Stimulated activated effector memory CD8-positive, alpha-beta T cell treated with anti-CD3 and anti-CD28 coated beads, Interleukin-12 subunit alpha, Interleukin-12 subunit beta, amount 100 ng/mL, for 72 hours (primary cell): ENCODE measurements at places on chromosomes 1 and 21.
A peak's percentile ranks its signal among the peaks of the same experiment; 100 is the strongest.

GRCh38 chr1:203557390-203557789, 63.4 kb downstream of the OPTC start:
- DNase-seq: no peak

GRCh38 chr1:118298397-118298796, 113.4 kb upstream of the SPAG17 start:
- no peak for DNase-seq

GRCh38 chr1:41383094-41383852, 22.0 kb downstream of the FOXO6 start:
- DNase-seq: no peak

DNA sequence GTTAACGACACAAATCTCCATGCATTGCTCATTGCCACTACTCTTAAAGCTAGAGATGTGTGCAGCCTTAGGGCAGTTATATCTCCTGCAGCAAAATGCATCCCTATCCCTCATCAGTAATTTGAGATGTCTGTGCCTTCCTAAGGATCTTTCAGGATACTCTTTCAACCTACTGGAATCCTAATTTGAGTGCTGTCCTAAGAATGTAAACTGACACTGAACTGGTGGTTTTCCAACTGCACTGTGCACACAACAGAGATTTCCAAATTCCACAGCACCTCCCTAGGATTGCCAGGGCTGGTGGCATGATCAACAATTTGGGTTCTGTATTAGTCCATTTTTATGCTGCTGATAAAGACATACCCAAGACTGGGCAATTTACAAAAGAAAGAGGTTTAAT, 193.9 kb downstream of the LTN1 start:
- DNase-seq: no peak

GRCh38 chr1:179923029-179923428, 31.6 kb upstream of the CEP350 start:
- DNase-seq: no peak

GRCh38 chr1:76543495-76543894, 323.8 kb upstream of the ST6GALNAC5 start:
- no peak for DNase-seq

GRCh38 chr1:241406421-241406820, 49.4 kb upstream of the RGS7 start:
- DNase-seq: no peak

GRCh38 chr1:115908565-115909274, 67.6 kb upstream of the SLC22A15 start:
- DNase-seq: no peak

GRCh38 chr1:67611846-67612245, 73.2 kb upstream of the GADD45A start:
- DNase-seq: no peak

DNA sequence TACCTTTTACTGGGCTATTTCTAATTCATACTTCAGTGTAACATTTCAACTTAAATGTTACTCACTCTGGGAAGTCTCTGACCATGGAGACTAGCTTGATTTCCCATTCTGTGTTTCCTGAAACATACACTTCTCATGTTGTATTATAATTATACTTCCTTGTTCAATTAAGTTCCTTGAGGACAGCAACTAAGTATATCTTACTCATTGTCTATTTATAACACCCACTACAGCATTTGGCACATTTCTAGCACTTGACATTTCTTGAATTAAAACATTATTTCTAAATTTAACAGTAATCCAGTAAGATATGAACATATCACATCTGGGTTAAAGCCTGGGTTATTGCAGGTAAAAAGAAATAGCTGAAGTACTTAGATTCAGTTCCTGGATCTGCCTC, 32.4 kb upstream of the F13B start:
- no peak for DNase-seq

DNA sequence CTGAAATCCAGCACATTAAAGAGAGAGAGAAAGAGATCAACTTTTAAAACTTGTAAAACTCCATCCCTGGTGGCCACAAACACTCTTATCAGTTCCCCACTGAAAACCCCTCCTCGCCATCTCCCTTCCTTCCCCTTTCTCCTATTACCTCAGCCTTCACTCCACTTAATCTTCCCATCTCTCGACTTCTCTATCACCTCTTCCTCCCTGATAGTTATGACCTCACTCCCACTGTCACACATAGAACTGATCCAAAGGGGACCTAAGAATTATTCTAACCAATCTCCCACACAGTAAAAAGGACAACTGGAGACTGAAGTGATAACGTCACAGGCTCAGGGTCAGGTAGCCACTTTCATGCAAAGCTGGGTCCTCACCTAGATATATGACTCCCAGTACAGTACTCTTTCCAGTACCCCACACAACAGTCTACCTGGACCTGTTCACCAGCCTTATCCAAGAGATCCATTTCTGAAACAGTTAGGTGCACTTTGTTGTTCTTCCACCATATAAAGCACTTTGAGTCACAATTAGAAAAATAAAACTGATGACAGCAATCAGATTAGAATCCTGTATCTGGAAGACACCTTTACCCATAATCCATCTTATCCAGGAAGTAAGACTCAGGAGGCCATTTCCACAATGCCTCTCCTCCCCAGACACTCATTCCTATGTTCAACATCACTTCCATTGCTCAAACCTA, 324.8 kb downstream of the SMYD3 start:
- no peak for DNase-seq

DNA sequence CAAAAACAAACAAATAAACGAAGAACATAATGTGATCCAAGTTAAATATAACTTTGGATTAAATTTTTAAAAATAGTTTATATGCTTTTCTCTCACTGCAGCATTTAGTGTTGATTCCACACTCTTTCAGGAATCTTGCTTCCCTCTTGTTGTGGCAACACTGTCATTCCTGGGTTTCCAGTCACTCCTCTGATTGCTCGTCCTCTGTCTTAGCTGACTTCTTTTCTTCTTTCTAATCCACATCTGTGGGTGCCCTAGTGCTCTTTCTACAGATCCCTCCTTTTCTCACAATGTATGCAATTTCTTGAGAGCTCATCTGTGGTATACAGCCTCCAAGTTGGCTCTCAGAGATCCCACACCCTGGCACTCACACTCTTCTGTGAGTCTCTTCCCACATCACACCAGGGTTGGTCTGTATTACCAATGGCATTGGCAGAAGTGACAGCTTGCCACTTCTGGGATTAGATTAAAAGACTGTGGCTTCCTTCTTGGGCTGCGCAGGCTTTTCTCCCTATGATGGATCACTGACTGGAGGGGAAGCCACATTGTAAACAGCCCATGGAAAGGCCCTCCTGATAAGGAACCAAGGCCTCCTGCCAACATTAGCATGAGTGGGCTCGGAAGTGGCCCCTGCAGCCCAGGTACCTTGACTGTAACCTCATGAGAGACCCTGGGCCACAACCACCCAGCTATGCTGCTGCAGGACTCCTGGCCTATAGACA, 11.5 kb upstream of the MYOC start:
- DNase-seq: no peak

DNA sequence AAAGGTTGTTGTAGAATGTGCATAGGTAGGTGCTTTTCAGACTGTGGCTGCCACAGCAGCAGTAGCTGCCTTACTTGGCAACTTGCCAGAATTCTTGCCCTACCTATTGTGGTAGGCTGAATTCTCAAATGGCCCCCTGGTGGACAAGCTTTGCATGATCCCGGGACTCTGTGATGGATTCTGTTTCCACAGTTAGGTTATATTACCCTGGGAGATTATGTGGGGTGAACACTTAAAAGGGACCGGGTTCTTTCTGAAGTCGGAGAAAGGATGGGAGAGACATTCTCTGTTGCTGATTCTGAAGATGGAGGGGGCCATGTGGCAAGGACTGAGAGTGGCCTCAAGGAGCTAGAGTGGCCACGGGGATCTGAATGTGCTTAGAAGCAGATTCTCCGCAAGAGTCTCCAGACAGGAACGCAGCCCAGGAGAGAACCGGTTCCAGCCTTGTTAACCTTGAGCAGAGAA, 32.1 kb upstream of the KCNE1 start:
- peak; percentile 14 for DNase-seq

DNA sequence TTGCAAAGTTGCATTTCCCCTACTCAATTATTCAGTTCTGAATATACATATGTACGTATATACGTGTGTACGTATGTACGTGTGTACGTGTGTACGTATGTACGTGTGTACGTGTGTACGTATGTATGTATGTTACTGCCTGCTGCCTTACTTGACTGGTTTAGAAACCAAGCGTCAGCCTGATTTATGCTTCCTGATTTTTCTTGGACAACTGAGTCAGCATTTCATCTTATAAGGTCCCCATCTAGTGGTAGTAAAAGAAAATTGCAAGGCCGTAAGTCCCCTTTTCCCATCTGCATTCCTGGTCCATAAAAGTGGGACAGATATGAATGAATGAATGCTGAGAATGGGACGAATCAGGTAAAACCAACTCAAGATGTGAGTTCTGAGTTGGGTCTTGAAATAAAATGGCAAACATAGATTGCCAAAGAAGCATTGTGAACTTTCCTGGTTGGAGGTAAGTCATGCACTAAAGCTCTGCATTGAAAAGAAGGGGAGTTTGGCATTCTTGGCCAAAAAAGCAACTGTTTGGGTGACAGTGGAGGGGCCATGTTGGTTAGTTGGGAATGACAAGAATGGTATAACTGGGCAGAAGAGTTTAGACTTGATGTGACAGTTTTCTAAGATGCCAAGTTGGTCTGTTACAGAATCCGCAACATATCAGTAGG, 76.4 kb upstream of the DNAH14 start:
- no peak for DNase-seq

GRCh38 chr1:226814751-226815537, 55.5 kb upstream of the PSEN2 start:
- no peak for DNase-seq

DNA sequence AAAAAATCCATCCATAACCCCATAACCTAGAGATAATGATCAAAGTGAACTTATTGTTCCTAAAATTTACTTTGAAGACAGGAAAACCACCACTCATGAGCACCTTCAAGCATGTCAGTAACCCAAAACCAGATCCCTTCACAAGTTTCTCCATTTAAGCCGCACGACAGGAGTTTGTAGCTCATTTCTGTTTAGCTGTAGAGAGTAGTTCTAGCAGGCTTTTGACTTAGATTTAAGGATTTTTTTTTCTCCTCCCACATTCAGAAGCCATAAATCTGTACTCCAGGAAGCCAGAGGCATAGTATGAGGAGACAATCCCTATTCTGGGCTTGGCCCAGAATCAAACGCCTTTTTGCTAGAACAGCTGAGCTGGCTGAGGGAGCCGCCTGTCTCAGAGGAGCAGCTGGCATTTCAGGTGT, 25.6 kb downstream of the TOMM20 start:
- no peak for DNase-seq

- no peak for DNase-seq
Observed at GRCh38 chr1:179058487-179059483, 23.1 kb upstream of the TOR3A start.

GRCh38 chr1:116345843-116346242, 27.2 kb upstream of the ATP1A1 start:
- no peak for DNase-seq

DNA sequence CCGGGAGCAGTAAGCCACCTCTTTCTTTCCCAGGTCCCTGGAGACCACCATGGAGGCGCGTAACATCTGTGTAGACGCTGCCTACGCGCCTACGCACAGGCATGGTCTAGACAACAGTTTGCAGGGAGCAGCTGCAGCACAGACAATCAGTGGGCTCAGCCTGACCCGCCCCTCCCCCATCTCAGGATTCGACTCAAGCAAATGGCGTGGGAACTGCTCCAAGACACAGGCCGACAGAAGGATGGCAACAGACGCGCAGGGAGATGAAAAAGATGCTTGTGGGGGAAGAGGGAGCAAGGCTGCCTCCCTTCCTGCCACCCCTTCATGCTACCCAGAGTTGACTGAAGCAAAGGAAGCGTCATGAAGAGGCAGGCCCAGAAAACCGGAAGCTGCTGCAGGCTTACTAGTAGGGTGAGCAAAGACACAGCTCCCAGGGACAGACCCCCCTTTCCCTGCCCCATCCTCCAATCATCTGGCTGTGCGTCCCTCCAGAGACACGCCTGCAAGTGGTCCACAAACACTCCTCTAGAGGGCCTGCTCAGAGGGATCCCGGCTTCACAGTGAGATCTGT, 19.5 kb downstream of the STK40 start:
- no peak for DNase-seq

DNA sequence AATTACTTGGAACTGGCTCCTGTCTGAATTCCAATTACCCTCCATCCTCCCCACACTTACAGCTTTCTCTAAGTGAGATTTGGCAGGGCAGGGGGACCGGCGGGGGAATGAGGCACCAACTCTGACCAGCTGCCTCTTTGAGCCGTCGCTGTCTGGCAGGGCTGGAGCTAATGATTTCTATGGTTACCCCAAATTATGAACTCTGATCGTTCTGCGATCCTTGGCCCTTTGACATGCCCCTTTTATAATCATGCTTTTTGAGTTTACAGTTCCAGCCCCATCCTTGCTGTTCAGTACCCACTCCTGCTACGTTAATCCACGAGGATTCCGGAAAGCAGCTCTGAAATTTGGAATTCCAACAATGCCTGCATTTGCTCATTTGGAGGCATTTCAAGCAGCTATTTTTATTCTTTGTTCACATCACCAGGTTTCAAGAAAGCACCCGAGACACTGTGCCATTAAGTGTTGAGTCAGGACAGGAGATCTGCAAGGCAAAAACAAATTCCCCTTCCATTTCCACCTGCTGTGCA, 54.6 kb upstream of the LBR start:
- no peak for DNase-seq

DNA sequence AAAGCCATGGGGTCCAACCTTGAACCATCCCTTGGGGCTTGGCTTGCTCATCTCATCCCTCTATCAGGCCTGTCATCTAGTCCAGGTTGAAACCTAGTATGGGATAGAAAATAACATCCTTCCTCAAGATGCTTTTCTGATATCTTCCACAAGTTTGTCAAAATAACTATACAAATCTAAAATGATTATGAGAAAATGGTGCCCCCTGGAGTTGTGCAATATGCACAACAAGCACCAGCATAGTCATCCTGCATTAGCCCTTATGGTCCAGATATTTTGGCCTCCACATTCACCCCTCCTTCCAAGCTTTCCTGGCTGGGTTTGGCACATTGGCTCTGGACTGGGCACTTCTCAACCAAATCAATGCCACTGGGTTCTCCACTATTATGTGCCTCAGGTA, 101.2 kb downstream of the TBX19 start:
- no peak for DNase-seq

DNA sequence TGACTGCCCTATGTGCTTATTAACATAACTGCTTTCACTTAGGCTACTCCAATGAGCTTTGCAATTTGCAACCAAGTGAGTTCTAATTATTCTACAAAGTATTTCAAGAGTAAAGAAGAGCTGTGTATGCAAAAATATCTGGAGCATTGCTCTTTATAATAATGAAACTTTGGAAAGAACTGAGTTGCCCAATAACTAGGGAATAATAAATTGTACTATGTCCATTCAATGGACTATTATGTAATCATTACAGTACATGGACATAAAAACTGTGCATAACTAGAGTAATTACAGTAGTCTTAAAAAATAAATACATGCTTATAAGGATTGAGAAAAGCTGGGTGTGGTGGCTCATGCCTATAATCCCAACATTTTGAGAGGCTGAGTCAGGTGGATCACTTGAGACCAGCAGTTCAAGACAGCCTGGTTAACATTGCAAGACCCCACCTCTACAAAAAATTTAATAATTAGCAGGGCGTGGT, 70.3 kb upstream of the JAK1 start:
- DNase-seq: no peak

GRCh38 chr1:216710598-216711333, 12.5 kb downstream of the ESRRG start:
- DNase-seq: no peak
